ENCODE measurements at places on chromosomes 4 and X. TPM values are rescaled to one million over a fixed set of nuclear protein-coding genes. Genes with fewer than 3 reads are reported as not detected.

DNA sequence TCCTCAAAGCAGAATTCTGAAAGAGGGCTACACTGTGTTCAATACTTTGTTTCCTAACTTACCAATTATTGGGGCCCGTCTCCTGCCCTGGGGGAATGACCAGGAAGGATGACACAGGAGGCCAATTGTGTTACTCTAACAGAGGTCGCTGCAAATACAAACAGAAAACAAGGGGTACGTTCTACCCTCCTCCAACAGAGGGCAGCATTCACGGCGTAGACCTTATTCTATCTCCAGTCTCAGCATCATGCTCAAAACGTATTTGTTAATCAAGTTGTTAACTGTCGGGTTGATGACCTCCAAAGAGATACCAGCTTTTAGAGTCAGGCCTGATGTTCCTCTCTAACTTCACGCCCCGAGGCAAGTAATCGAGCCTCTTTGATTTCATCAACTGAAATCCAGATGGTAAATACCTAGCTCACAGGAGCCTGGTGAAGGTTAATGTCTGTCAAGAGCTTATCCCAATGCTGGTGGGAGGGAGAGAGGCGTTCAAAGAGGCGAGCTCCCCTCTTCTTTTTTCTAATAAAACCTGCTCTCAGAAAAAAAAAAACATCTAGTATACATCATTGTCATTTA, 181.0 kb upstream of the KCNIP4 start:
- H3K4me3 ChIP-seq: no peak overlapping the region
- peak; percentile 26 for DNase-seq
- no peaks in the 10 kb centered on the region for H3K27me3 ChIP-seq
- H3K4me1 ChIP-seq: no peaks in the 10 kb centered on the region
- no peaks in the 10 kb centered on the region for H3K36me3 ChIP-seq

DNA sequence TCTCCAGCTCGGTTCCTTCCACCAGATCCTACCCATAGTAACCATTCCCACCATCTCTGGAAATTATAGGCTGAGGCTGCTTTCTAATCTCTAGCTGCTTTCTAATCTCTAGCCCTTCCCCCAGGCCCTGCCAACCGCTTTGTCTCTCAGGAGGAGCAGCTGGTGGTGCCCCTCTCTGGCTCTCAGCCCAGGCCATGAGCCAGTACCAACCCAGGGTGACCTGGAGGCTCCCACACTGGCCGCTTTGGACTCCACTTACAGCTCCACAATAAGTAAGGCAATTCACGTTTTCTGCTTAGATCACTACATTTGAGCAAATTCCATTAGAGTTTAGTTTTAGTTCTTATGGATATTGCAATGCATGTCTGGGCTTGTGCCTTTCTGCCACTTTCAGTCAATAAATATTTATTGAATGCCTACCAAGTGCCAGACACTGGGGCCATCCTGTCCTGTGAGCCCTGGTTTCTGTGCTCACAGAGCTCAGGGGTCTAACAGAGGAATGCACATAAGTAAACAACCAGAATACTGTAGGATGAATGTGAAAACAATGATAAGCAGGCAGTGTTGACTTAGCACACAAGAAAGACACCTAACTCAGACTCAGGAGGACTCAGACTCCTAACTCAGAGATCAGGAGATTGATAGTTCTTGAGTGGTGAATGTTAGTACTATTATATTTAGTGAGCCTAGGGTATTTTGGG, 38.9 kb downstream of the SMC1A start:
- no peak overlapping the region for H3K4me3 ChIP-seq
- H3K27ac ChIP-seq: peak overlapping the region; percentile 53
- peaks cover 5% of the 10 kb centered on the region for H3K36me3 ChIP-seq
- H3K4me1 ChIP-seq: peaks cover 12% of the 10 kb centered on the region
- DNase-seq: no peak

GRCh38 chr4:92198711-92199110, 105.1 kb upstream of the GRID2 start:
- peak; percentile 34 for DNase-seq
- no peak overlapping the region for H3K4me3 ChIP-seq
- no peaks in the 10 kb centered on the region for H3K36me3 ChIP-seq
- peak overlapping the region; percentile 48 for H3K27ac ChIP-seq
- H3K4me1 ChIP-seq: peaks cover 10% of the 10 kb centered on the region

DNA sequence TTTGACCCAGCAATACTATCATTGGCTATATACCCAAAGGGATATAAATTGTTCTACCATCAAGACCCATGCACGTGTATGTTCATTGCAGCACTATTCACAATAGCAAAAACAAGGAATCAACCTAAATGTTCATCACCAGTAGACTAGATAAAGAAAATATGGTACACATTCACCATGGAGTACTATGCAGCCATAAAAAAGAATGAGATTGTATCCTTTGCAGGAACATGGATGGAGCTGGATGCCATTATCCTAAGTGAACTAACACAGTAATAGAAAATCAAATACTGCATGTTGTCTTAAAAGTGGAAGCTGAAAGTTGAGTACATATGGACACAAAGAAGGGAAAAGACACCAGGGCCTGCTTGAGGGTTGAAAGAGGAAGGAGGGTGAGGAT, 803.1 kb upstream of the PCDH10 start:
- peaks cover 5% of the 10 kb centered on the region for H3K36me3 ChIP-seq
- no peaks in the 10 kb centered on the region for H3K27me3 ChIP-seq
- H3K4me1 ChIP-seq: no peaks in the 10 kb centered on the region

The S100G gene
- not detected for total RNA-seq

GRCh38 chrX:113330416-113330815, 489.8 kb upstream of the AMOT start:
- H3K27ac ChIP-seq: no peak overlapping the region
- no peak overlapping the region for H3K4me3 ChIP-seq

The KLF8 gene
- 0.11 TPM for total RNA-seq

DNA sequence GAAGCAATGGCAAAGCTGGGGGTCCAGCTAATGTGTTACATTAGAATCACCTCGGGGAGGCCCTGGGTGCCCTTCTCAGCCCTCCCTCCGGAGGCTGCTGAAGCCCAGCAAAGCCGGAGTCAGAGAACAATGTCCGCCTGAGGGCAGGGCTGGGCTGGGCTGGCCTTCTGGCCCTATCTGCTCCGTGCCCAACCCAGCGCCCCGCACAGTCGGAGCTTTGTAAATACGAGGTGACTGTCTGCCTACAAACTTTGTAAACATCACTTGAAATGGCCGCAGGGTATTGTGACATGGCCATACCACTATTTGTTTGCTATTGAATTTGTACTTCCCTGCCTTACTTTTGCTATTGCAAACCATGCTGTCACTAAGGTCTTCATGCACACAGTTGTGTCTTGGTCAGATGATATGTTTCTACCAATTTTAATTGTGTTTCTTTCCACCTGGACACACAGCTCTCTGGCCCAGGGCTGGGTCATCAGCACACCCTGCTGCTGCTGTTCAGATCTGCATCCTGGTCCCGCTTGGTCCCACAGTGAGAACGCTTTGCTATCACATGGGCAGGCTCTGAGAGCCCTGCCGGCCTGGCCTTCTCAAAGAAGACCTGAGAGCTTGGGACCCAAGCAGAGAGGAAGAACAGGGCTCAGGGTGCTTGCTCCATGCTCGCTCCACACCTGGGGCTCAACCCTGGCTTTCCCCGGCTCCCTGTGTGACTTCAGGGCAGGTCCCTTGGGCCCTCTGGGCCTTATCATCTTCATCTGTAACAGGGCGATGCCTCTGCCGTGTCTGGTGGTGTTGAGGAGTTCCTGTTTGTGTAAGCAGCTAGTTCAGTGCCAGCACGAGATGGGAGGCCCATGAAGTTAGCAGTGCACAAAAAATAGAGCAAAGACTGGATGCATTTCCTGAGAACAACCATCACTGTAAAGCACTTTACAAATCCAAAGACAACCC, 2.3 kb downstream of the S100P start:
- H3K4me1 ChIP-seq: peaks cover 29% of the 10 kb centered on the region
- peak overlapping the region; percentile 46 for H3K27ac ChIP-seq
- DNase-seq: no peak
- no peaks in the 10 kb centered on the region for H3K36me3 ChIP-seq
- H3K4me3 ChIP-seq: peak overlapping the region; percentile 15
- H3K27me3 ChIP-seq: no peaks in the 10 kb centered on the region
